ENCODE measurements at places on chromosomes 11 and 22. TPM values are rescaled to one million over a fixed set of nuclear protein-coding genes. Genes with fewer than 3 reads are reported as not detected.
A peak's percentile ranks its signal among the peaks of the same experiment; 100 is the strongest.

The KCNJ11 gene
- total RNA-seq = not detected

- no peaks in the 10 kb centered on the region for H3K36me3 ChIP-seq
- H3K27ac ChIP-seq = no peak overlapping the region
- peaks cover 4% of the 10 kb centered on the region for H3K4me1 ChIP-seq
- H3K27me3 ChIP-seq = peaks cover 8% of the 10 kb centered on the region
Measured at GRCh38 chr11:102929972-102930371, 25.6 kb downstream of the MMP13 start.

DNA sequence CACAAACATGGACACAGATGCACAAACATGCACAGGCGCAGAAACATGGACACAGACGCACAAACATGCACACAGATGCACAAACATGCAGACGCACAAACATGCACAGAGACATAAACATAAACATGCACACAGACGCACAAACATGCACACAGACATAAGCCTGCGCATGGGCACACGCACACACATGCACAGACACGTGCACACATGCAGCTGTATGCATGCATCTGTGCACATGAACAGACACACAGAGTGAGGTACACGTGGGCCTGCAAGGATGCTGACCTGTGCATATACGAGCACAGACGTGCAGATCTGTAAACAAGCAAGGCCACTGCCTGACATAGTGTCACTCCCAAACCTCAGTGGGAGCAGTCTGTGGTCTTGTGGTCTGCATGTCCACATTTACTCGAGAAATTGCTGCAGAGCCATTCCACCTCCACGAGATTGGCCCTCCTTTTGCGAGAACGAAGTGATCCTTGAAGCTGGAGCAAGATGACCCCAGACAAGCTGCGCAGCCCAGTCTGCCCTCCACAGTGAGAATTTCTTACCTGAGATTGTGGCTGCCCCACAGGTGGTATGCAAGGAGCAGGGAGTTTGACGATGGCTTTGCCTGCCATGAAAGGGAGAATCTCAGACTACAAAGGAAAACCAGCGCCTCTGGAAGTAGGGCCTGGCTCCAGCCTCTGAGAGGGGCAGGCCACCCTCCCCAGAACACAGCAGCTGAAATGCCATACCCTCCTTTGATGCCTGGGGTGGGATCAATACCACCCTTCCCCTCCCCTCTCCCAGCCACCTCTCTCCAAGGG, 299.9 kb downstream of the BRD1 start:
- H3K27ac ChIP-seq = no peak overlapping the region
- H3K4me1 ChIP-seq = no peaks in the 10 kb centered on the region
- DNase-seq = no peak

- DNase-seq = peak; percentile 92
- peaks cover 46% of the 10 kb centered on the region for H3K36me3 ChIP-seq
- H3K4me3 ChIP-seq = no peak overlapping the region
- no peaks in the 10 kb centered on the region for H3K4me1 ChIP-seq
- no peaks in the 10 kb centered on the region for H3K27me3 ChIP-seq
Measured at GRCh38 chr11:3037040-3037944, 19.9 kb downstream of the CARS1 start.

GRCh38 chr11:27618281-27618915, 81.9 kb downstream of the BDNF start:
- H3K4me3 ChIP-seq = no peak overlapping the region
- no peak overlapping the region for H3K27ac ChIP-seq
- H3K4me1 ChIP-seq = no peaks in the 10 kb centered on the region
- H3K36me3 ChIP-seq = no peaks in the 10 kb centered on the region
- peaks cover 6% of the 10 kb centered on the region for H3K27me3 ChIP-seq
- no peak for DNase-seq

DNA sequence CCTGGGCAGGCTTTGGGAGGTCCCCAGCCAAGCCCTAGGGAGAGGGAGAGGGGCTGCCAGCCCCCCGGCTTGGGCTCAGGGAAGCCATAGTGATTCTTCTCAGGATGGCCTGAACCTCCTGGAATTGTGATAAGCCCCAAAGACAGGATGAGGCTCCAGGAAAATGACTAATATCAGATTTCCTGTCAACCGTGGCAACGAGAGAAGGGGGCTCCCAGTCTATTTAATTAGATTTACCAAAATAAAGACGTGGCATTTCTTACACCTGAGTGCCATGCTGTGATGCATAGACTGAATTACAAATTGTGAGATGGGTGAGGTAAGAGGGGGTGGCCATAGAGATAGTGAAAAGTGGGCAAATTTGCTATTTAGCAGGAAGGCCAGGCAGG, 20.4 kb downstream of the SERPINH1 start:
- no peaks in the 10 kb centered on the region for H3K36me3 ChIP-seq
- H3K27me3 ChIP-seq = no peaks in the 10 kb centered on the region
- peak overlapping the region; percentile 75 for H3K4me3 ChIP-seq

The OR52I2 gene
- total RNA-seq = not detected

Measured in chondrocyte (in vitro differentiated cells).